Karpas-422 (cell line): ENCODE measurements at places on chromosomes 16 and 17. TPM values are rescaled to one million over a fixed set of nuclear protein-coding genes. Genes with fewer than 3 reads are reported as not detected.

ORAI3 gene
- total RNA-seq, result 34.0 and 60.7 TPM in 2 replicates

- peak; percentile 92 for DNase-seq
Measured at GRCh38 chr16:14309001-14309886, 238.1 kb downstream of the MRTFB start.

AXIN2 gene
- not detected in 2 replicates for total RNA-seq

DNA sequence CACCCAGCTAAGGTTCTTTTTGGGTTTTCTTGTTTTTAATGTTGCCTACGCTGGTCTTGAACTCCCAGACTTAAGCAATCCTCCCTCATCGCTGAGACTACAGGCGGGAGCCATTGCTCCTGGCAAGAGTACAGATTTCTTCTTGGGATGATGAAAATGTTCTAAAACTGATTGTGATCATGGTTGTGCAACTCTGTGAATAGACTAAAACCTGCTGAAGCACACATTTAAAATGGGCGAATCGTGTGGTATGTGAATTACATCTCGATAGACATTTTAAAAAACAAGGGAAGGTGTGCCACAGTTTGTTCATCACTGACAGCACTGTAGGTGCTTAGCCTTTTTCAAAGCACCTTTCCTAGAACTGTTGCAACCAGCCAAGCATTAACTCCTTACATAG is 48.8 kb upstream of the CDH3 start:
- no peak for DNase-seq

CSH2 gene
- total RNA-seq, result not detected in 2 replicates

DNA sequence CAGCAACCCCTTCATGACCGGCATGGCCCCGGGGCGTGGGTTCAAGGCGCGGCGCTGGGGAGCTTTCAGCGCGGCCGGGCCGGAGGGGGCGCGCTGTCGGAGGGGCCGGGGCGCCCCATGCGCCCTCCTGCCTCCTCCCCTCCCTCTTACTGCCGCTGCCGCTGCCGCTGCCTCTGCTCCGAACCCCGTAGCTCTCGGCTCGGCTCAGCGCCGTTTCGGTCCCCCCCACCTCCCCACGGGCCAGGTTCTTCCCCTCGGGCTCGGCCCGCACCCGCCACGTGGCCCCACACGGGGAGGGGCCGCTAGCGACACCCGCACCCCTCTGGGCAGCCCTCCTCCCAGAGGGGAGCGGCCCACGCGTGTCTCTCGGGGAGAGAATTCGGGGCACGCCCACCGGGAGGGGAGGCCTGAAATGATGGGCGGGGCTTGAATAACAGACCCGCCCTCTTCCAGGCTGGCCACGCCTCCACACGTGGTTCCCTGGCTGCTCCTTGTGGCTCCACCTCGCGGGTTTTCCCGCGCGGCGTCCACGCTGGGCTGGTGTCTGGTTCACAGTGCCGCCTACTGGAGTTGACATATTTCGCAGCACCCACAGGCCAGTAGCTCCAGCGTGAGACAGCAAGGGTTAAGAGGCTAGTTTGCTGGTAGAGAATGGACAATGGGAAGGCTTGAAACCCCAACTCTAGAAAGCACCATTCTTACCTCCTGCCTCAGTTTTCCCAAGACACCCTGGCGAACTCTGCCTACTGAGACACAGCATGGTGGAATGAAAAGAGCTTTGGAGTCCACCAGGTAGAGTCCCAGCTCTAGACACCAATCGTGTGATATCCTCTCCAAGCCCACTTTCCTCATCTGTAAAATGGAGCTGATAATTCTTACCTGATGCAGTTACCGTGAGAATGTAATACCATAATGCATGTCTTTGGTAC is at the start of gene KCNH4:
Gene KCNH4 (minus strand): TSS at position 221 of the 929 bp plus-strand sequence. CDS start 197 bp downstream, at position 24.
- DNase-seq, result peak; percentile 94

AGRP gene
- not detected in 2 replicates for total RNA-seq

CES1 gene
- not detected in 2 replicates for total RNA-seq

DNA sequence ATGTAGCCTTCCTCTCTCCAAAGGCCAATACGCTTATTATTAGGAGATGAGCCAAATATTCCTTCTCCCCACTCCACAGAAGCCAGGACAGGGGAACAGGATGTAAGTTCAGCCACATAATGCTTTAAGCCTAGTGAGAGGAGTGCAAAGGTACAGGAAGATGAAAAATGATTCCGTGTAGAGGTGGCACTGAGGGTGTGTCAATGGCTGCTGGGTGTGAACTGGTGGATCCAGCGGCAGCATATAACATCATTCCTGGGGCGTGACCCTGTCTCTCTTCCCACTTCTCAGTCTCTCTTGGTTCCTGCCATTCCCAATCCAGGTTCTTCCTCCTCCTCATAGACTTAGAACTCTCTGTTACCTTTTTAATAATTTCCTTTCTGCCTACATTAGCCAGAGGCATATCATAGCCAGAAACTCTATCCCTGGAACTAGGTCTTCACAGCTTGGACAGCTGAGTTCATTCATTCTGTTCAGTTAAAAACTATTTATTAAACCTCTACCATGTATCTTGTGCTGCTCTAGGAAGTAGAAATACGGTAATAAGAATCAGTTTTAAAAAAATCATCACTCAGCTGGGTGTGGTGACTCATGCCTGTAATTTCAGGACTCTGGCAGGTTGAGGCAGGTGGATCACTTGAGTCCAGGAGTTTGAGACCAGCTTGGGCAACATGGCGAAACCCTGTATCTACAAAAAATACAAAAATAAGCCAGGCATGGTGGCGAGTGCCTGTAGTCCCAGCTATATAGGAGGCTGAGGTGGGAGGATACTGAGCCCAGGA is 58.0 kb upstream of the FAM20A start:
- DNase-seq, result no peak

DNA sequence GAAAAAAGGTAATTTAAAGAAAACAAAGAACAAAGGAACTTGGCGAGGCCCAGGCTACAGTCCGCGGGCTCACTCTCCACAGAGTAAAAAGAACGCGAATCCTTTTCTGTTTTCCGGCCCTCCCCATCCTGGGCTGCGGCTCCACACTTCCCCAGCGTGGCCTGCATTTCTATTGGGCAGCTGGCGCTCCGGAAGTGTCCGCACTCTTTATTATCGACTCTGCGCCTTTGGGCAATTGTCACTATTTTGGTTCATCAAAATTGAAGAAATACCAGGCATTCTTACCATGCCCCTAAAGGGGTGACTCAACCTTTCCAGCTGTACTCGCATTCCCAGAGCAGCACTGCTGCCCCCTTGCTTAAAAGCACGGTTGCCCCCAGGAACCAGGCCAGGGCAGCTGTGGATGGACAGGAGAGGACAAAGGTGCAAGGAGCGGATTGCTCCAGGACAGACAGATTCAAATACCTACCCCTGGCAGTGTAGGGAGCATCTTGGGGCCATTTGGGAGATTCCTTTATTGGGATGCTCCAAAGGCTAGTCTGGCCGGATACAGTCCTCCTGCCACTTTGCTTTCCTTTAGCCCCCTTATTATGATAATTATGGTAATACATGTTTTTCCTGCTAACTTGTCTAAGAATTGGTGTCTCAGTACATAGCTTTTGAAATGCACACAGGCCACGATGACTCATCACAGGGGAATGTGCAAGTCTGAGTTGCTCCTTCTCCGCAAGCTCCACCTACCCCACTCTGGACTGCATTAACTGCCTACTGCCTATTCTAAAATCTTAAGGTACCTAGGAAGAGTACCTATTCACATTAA is 985 bp upstream of the SLFN12 start:
- DNase-seq, result no peak

DNA sequence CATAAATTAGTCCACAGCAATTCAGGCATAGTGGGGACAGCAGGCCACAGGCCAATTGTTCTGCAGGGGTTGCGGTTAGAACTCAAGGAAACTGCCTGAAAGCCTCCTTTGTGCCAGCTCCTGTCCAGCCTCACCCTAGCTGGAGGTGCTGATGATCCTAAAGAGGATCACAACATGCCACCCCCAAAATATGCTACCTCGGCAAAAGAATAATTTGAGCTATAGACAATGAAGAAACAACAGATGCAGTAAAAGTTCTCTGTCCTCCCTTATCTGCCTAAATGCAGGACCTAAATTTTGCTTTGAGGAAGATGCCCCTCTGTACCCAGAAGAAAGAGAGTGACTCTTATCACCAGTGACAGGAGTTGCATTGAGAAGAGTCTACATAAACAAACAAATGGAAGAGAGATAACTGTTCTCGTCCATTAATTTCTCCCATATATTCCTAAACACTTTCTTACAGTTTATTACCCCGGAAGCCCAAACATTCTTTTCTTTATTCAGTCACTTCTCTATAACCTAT is 14.7 kb downstream of the ALOX15 start:
- DNase-seq, result no peak

DNA sequence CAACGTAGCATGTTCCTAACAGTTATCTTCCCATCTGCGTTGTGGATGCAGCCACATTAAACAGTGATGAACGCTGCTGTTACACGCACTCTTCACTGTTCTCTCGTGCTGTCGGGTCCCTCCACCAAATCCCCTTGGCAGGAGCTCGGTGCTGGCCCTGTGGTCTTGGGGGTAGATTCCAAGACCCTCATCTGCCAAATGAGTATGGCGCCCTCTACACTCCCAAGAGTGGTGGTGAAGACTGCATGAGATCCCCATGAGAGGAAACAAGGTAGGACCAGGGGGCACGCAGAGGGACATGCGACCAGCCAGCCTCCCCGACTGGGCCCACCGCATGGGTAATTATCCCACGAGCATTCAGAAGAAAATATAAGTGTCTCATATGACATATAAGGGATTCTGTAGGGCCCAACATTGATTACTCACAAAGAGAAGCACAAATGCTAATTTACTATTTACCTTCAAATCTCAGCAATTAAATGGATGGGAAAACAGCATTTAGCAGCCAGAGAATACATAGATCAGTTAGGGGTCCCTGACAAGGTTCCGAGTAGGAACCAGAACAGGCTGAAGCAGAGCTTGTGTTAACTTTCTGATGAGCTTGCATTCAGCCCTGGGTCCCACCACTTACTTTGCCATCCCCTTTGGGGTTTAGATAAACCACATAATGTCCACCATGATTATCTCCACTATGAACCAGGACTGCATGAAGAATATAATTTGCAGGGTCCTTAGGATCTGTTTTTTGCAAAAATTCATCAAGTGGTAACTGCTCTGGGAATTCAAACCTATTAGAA is 23.8 kb downstream of the LITAFD start:
- DNase-seq, result no peak

ESRP2 gene
- total RNA-seq, result not detected in 2 replicates

DNA sequence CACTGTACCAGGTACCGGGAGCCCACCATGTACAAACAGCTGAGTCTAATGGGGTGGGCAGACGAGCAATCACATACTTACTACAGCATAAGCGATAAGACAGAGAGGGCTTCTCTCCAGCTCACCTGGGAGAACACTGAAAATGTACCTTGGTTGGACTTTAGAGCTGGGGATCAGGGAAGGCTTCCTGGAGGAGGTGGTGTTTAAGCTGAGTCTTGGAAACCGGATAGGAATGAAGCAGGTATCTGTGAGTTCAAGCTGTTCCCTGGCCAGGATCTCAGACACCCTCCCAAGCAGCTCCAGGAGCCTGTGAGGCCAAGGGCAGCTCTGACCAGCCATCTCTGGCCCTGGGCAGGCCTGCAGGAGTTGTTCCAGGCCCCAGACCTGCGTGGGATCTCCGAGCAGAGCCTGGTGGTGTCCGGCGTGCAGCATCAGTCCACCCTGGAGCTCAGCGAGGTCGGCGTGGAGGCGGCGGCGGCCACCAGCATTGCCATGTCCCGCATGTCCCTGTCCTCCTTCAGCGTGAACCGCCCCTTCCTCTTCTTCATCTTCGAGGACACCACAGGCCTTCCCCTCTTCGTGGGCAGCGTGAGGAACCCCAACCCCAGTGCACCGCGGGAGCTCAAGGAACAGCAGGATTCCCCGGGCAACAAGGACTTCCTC is 8.0 kb upstream of the SERPINF1 start:
- no peak for DNase-seq

GRCh38 chr17:6487251-6488007 is 43.2 kb downstream of the PIMREG start:
- no peak for DNase-seq

GRCh38 chr17:7483255-7484066 is 705 bp upstream of the POLR2A start:
- DNase-seq, result peak; percentile 97

- DNase-seq, result no peak
Measured at GRCh38 chr16:55207693-55208428, 116.1 kb upstream of the IRX6 start.

GRCh38 chr16:66427871-66428681 is 981 bp downstream of the BEAN1 start:
- no peak for DNase-seq

- no peak for DNase-seq
Measured at GRCh38 chr16:12348733-12349704, 372.5 kb downstream of the SNX29 start.

G6PC1 gene
- not detected in 2 replicates for total RNA-seq

DNA sequence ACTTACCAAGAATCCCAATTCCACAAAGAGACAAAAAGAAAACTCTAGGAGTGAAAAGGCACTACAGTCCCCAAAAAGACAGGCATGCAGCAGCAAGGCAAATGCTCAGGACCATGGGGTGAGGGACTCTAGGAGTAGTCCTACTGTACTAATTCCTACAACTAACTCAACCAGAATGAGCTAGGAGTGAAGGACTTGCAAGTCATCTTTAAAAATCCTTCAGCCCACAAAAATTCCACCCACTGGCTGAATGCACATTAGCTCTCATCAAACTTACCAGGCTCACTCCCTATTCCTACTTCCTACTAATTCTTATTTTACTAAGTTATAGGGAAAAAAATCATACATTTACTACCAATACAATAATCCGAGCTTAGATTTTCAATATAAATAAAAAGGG is 141.7 kb upstream of the C17orf78 start:
- no peak for DNase-seq

- DNase-seq, result no peak
Measured at GRCh38 chr16:76235426-76235825, 41.8 kb upstream of the CNTNAP4 start.

- DNase-seq, result no peak
Measured at GRCh38 chr16:81333356-81333755, 18.6 kb downstream of the GAN start.

DNA sequence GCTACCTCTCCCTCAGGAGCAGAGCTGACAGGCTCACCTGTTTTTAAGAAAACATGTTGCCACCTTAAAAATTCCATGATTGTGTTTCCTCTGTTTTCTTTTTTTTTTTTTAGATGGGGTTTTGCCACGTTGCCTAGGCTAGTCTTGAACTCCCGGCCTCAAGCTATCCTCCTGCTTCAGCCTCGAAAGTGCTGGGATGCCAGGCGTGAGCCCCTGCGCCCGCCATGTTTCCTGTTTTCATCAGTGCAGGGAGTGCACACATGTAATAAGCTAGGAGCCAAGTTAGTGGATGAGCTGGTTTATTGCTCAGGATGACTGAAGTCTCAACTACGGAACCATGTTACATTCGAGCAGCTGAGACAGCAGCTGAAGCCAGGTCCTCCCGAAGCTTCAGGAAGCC is 13.6 kb downstream of the MRM3 start:
- DNase-seq, result no peak
